ENCODE measurements at places on chromosomes 5 and 9.
A peak's percentile ranks its signal among the peaks of the same experiment; 100 is the strongest.

DNA sequence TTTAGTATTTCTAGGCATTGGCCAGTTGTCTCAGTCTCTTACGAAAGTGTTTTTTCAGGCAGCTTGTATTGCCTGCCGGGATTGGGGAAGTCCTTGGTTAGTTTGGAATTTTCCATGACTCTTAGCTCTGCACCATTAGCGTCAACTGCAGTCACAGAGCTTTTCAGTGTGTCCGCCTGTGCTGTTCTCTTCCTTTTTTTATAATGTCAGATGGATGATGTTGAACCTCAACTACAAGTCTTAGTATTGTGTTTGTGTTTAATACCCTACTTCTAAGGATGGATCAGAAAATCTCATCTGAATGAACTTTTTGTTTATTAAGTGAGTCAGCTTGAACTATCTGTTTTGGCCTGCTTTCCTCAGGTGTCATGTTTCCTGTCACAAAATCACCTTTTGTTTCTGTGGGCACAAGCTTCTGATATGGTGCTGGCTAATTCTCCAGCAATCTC is 33.1 kb downstream of the ATP6V0E1 start:
- peak; percentile 26 for DNase-seq

DNA sequence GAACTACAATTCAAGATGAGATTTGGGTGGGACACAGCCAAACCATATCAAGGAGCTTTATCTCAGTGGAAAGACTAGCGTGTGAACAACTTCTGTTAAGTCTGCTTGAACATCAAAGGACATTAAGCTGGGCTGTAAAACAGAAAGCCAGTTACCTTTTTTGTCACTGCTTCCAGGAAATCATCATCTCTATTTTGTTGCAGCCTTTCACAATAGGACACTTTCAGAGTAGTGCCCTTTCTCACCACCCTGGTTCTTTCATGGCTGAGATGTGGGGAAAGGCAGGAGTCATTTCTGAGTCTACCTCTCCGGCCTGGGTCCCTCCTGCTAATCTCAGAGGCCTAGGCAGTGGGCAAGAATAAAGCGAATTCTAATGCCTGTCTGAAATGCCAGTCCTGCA is 96.2 kb upstream of the PPP1R2B start:
- DNase-seq: no peak

- no peak for DNase-seq
Observed at GRCh38 chr5:6256901-6257300, 121.4 kb downstream of the MED10 start.

DNA sequence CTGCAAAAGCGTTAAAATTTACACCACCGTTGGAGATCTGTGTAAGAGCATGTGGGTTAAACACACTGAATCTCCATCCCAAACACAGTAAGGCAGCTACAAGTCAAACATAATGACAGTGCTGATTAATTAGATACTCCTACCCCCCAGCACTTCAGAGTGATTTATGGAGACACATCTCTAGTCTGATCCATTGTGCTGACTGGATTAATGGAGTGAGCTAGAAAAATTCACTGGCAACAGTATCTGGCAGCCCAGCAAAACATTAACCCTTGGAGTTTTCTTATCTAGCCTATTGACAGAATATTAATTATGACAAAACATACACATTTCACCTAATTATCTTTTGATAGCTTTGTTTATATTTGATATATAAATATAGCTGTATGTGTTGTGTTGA is 188.6 kb upstream of the ISL1 start:
- no peak for DNase-seq

- no peak for DNase-seq
Observed at GRCh38 chr9:119934497-119934896, 565.3 kb upstream of the BRINP1 start.

- no peak for DNase-seq
Observed at GRCh38 chr5:59565551-59565950, 328.0 kb downstream of the PDE4D start.

- DNase-seq: no peak
Observed at GRCh38 chr5:142507531-142508372, 178.1 kb downstream of the FGF1 start.

DNA sequence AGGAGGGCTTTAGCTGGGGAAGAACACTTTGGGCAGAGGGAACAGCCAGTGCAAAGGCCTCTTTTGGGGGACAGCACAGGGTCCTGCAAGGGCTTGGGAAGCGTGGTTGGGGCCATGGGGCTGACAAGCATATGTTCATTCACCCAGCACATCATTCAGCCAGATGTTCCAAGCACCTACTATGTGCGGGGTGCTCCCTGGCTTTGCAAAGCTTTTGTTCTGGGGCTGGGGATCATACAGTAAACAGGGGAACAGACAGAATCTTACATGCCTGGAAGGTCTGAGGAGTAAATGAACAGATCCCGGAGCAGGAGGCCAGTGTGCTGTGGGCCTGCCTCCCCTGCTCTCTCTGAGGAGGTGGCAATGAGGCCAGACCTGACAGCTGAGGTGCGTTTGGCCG is 16.7 kb downstream of the PSD2 start:
- DNase-seq: no peak

- DNase-seq: no peak
Observed at GRCh38 chr5:43663916-43664315, 60.9 kb downstream of the NNT start.

- no peak for DNase-seq
Observed at GRCh38 chr5:77864997-77865396, 88.9 kb upstream of the TBCA start.

- DNase-seq: no peak
Observed at GRCh38 chr9:14868772-14869583, 41.2 kb downstream of the FREM1 start.

DNA sequence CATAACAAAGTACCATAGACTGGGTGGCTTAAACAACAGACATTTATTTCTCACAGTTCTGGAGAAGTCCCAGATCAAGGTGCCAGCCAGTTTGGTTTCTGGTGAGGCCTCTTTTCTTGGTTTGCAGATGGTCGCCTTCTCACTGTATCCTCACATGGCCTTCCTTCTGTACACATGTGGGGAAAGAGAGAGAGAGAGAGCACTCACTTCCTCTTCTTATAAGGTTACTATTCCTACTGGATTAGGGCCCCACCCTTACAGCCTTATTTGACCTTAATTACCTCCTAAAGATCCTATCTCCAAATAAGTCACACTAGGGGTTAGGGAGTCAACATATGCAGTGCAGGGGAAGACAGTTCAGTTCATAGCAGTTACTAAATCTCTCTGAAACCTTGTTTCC is 205.6 kb upstream of the GDNF start:
- no peak for DNase-seq

- DNase-seq: no peak
Observed at GRCh38 chr9:133428617-133429101, 6.5 kb downstream of the ADAMTS13 start.

GRCh38 chr5:123303802-123304201 is 119.4 kb downstream of the CEP120 start:
- no peak for DNase-seq

- peak; percentile 24 for DNase-seq
Observed at GRCh38 chr9:108339251-108339650, 516.5 kb downstream of the ACTL7B start.

DNA sequence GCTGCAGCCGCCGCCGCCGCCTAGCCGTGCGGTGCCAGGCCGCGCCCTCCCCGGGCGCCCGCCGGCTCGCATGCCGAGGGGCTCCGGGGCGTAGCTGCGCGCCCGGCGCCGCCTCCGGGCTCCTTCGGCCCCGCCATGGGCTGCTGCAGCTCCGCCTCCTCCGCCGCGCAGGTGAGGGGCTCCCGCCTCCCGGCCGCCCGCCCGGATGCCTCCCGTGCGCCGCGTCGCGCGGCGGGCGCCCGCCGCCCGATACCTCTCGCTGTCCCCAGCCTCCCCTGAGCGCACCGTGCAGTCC is 230 bp downstream of the SLC44A1 start:
- no peak for DNase-seq

- no peak for DNase-seq
Observed at GRCh38 chr5:138736293-138736692, 16.9 kb upstream of the CTNNA1 start.

DNA sequence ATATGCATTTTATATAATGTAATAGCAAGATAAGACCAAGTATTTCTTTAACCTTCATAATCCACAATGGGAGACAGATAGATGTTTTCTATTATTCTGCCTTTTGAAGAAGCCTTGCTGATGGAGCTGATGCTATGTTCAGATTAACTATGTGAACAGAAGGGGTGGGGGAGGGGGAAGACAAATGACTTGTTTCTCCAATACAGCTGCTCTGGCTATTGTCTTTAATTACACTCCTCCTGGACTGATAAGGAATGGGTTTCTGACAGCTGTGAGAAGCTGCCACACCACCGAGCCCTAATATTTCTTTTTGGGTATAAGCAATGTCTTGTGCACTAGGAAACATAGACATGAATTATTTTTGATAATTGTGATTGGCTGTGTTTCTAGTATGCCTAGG is 62.0 kb downstream of the CAVIN4 start:
- no peak for DNase-seq
